ENCODE measurements at places on chromosomes 6 and 20.

- DNase-seq, result no peak
Observed at GRCh38 chr6:149154261-149154821, 163.2 kb upstream of the TAB2 start.

DNA sequence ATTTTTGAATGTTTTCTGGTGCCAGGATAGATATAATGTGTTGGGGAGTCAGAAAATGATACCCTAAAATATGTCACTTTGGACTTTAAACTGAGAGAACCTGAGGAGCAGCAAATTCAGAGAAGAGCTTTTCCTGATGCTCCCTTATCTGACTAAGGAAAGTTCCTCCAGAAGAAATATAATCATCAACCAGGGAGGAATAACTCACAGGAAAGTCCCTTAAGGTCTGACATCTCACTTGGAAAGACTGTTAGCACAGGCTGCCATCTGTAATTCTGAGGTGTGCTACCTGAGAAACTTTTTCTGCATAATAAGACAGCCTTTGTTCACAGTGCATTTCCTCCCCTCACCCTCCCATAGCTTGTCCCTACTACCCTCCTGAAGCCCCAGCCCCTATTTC is 218.6 kb downstream of the SYNE1 start:
- no peak for DNase-seq

- peak; percentile 64 for DNase-seq
Observed at GRCh38 chr20:31661625-31662371, 24.1 kb downstream of the COX4I2 start.

DNA sequence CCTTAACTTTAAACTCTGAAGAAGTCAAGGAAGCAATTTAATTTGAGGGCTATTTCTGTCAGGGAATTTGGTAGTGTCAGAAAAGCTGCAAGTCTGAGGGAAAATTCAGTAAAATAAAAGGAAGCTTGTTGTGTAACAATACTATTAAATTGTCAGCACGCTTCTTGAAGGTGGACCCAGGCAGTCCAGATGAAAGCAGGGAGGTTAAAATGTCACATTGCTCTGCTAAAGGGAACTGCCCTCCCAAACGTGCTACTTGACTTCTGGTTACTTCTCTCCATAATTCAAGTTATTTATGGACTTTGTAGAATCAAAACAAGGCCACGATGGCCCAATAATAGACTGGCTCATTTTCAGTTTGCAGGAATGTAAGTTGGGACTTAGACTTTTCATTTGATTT is 28.2 kb upstream of the ARMC2 start:
- DNase-seq, result no peak

DNA sequence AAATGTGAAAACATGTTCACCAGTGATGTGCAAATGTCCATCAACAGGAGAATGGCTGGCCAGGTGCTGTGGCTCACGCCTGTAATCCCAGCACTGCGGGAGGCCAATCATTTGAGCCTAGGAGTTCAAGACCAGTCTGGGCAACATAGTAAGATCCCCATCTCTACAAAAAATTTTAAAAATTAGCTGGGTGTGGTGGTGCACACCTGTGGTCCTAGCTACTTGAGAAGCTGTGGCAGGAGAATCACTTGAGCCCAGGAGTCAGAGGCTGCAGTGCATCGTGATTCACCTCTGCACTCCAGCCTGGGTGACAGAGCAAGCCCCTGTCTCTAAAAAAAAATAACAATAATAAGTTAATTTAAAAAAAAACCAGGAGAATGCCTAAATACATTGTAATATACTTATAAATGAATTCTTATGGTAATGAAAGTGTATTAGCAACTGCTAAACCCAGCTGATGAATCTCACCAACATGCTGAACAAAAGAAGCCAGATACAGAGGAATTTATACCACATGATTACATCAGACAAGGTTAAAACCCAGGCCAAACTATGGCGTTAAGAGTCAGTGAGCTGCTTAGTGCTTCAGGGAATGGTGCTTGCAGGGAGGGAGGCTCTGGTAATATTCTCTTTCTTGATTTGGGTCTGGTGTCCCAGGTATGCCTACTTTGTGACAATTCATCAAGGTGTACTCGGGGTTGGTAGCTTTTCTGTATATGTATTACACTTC is 36.4 kb downstream of the RPP40 start:
- DNase-seq, result no peak

DNA sequence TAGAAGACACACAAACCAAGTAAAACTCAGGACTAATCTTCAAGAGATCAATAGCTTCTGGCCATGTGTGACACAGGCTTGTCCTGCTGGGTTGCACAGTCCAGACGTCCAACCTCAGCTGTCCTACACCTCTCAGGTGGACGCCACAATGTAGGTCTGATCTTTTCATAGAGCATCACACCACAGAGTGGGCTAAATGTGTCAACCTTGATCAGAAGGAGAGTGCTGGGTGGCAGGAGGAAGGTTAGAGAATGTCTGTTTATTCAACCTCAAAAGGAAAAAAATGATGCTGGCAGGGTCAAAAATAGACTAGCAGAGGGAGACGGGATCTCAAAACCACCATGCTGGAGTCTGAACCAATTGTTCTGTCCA is 41.7 kb downstream of the GFOD1 start:
- DNase-seq, result no peak

DNA sequence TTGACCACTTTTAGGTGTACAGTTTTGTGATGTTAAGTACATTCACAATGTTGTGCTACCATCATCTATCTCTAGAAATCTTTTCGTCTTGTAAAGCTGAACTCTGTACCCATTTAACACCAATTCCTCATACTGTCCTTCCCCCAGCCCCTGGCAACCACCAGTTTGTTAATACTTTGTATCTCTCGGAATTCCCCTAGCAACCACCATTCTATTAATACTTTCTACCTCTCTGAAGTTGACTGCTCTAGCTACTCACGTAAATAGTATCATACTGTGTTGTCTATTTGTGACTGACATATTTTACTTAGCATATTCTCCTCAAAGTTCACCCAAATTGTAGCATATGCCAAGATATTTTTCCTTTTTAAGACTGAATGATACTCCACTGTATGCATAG is 82.3 kb upstream of the CLDN20 start:
- no peak for DNase-seq

Data from naive thymus-derived CD4-positive, alpha-beta T cell (primary cell).